Panc1 (cell line): ENCODE measurements at places on chromosomes 4 and X. TPM values are rescaled to one million over a fixed set of nuclear protein-coding genes. Genes with fewer than 3 reads are reported as not detected.

GRCh38 chr4:145681518-145681917 lies 1.6 kb downstream of the C4orf51 start:
- H3K27ac ChIP-seq = no peak overlapping the region
- H3K4me1 ChIP-seq = no peaks in the 10 kb centered on the region
- no peak for DNase-seq
- H3K36me3 ChIP-seq = no peaks in the 10 kb centered on the region
- H3K4me3 ChIP-seq = no peak overlapping the region

DNA sequence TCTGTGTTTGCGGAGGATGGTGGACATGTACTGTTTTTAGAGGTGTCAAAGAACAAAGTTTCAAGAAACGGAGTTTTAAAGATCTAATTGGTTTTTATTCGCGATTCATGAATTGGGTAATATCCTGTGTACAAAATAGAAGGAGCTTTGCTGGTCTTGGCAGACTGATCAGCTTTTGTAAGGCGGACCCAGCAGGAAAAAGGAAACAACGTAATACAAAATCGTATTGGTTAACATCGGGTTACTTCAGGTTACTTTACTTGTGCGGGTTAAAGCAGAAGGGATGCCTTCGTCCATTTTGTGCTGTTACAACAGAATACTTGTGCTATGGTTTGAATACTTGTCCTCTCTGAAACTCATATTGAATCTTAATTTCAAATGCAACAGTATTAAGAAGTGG lies 11.4 kb upstream of the NYX start:
- no peak for DNase-seq
- no peaks in the 10 kb centered on the region for H3K27me3 ChIP-seq
- H3K36me3 ChIP-seq = no peaks in the 10 kb centered on the region
- H3K27ac ChIP-seq = no peak overlapping the region

DNA sequence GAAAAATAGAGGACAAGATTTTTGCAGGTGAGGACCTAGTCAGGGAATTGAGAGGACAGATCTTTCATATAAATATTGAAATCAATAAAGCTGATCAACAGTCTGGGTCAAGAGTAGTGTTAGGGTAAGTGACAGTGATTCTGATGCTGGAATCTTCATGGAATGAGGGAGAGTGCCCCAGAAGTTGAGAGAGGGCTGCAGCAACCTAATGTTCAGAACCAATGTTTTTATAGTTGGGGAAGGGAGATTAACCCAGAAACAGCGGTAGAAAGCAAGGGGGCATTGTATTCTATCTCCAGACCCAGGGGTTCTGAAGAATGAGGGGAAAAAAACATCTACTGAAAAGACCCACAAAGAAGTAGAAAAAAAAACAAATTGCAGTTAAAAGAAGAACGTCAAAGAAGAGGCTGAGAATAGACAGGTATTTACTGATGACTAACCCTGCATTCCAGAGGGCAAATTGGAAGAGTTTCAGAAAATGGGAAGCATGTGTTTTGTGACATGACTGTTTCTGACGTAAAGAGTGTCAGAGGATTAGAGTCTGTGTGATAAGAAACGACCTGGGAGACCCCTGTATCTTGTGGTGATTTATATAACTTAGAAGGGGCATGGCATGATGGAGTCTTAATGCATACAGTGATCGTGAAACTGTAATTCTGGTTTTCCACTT lies 819.6 kb upstream of the EPHA5 start:
- H3K4me3 ChIP-seq = no peak overlapping the region
- H3K4me1 ChIP-seq = no peaks in the 10 kb centered on the region
- no peak for DNase-seq
- no peaks in the 10 kb centered on the region for H3K36me3 ChIP-seq
- no peaks in the 10 kb centered on the region for H3K27me3 ChIP-seq

GRCh38 chr4:7813674-7814073 lies 126.0 kb downstream of the AFAP1 start:
- no peak overlapping the region for H3K4me3 ChIP-seq
- peaks cover 6% of the 10 kb centered on the region; the same call in 1 of the 2 replicates for H3K4me1 ChIP-seq
- H3K27ac ChIP-seq = no peak overlapping the region
- no peaks in the 10 kb centered on the region for H3K27me3 ChIP-seq

DNA sequence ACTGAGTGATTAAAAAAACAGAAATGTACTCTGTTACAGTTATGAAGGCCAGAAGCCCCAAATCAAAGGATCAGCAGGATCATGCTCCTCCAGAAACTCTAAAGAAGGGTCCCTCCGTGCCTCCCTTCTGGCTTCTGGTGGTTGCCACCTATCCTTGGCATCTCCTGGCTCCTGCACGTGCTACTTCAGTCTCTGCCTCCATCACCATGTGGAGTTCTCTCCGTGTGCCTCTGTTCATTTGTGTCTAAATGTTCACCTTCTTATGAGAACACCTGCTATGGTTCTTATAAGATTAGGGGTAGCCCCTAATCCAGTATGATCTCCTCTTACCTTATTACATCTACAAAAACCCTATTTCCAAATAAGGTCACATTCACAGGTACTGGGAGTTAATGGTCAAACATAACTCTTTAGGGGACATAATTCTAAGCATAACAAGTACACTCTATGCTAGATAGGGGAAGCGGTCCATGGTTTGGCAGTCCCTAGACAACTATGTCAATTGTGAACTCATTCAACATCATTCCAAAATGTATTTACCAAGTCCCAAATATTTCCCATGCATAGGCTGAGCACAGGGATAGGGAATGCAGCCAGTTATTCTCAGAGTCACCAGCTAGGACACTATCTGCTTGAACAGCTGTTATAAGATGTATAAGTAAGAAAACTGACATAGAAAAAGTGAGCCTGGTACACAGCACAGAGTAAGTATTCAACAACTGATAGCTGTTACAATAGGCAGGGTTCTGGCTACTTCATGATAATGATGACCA lies 295.5 kb upstream of the BOD1L1 start:
- no peaks in the 10 kb centered on the region for H3K4me1 ChIP-seq
- no peak overlapping the region for H3K27ac ChIP-seq
- no peak for DNase-seq
- H3K27me3 ChIP-seq = no peaks in the 10 kb centered on the region

GRCh38 chrX:125205133-125205917 lies 114.3 kb upstream of the TEX13C start:
- DNase-seq = no peak
- no peaks in the 10 kb centered on the region for H3K36me3 ChIP-seq
- peak overlapping the region; percentile 51 for H3K4me3 ChIP-seq
- H3K27me3 ChIP-seq = peaks cover 22% of the 10 kb centered on the region

GRCh38 chrX:5051831-5052491 lies 1176.7 kb downstream of the NLGN4X start:
- H3K27ac ChIP-seq = no peak overlapping the region
- H3K4me1 ChIP-seq = no peaks in the 10 kb centered on the region
- H3K4me3 ChIP-seq = no peak overlapping the region
- H3K36me3 ChIP-seq = no peaks in the 10 kb centered on the region
- H3K27me3 ChIP-seq = no peaks in the 10 kb centered on the region

TEC gene
- total RNA-seq = 0.67 TPM

BTK gene
- total RNA-seq = not detected

MAGED4 gene
- total RNA-seq = 0.74 TPM

HS3ST1 gene
- total RNA-seq = 0.21 TPM

CDS1 gene
- total RNA-seq = 16.1 TPM

IL21 gene
- not detected for total RNA-seq

CENPE gene
- total RNA-seq = 25.2 TPM

MFAP3L gene
- total RNA-seq = 7.9 TPM
